Fibroblast of the aortic adventitia (primary cell): ENCODE measurements at places on chromosomes 1 and 21. TPM values are rescaled to one million over a fixed set of nuclear protein-coding genes. Genes with fewer than 3 reads are reported as not detected.

RHBG gene
- not detected in 2 replicates for total RNA-seq

PYHIN1 gene
- 1.6 TPM in 1 of 2 replicates, not detected in the other for total RNA-seq

NHLH1 gene
- total RNA-seq = not detected in 2 replicates

TEX38 gene
- total RNA-seq = not detected in 2 replicates

AXDND1 gene
- total RNA-seq = 0.25 and 0.36 TPM in 2 replicates

NBPF11 gene
- total RNA-seq = 4.2 and 7.7 TPM in 2 replicates

FAM78B gene
- total RNA-seq = 0.25 and 0.27 TPM in 2 replicates
